ENCODE measurements at places on chromosomes 12 and 14.

DNA sequence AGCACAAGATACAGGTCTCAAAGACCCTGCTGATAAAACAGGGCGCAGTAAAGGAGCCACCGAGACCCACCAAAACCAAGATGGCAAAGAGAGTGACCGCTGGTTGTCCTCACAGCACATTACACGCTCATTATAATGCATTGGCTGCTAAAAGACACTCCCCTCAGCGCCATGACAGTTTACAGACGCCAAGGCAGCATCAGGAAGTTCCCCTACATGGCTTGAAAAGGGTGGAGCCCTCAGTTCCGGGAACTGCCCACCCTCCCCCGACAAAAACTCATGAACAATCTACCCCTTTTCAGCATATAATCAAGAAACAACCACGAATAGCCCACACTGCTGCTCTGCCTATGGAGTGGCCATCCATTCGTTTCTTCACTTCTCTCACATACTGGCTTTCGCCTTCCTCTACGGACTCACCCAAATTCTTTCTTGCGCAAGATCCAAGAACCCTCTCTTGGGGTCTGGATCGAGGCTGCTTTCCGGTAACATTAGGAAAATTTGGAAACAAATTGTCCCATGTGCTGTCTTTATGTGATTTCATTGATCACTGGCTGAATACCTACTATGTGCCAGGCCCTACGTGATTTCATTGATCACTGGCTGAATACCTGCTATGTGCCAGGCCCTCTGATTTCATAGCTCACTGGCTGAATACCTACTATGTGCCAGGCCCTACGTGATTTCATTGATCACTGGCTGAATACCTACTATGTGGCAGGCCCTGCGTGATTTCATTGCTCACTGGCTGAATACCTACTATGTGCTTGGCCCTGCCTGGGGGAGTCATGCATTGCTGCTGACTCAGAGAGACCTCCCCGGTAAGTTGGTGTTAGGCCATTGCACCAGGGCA lies 126.4 kb downstream of the PIWIL1 start:
- DNase-seq, result no peak

GRCh38 chr14:36439766-36440165 lies 80.3 kb downstream of the NKX2-1 start:
- DNase-seq, result no peak

DNA sequence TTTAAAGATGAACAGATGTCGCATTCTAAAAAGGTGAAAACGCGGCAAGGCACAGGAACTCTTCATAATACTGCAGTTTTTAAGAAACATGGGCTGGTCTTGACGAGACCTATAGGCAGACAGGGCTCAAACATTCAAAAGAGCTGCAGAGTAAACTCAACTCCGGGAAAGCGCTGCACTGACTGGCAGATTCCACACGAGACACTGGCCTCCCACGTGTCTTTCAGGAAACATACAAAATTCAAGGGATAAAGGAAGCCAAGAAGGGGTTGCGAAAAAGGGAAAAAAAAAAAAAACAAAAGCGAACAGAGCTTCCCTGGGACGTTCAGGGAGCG lies 614 bp upstream of the ARF6 start:
- DNase-seq, result peak; percentile 66

- DNase-seq, result no peak
Observed at GRCh38 chr12:18487509-18487908, 226.2 kb downstream of the PIK3C2G start.

- no peak for DNase-seq
Observed at GRCh38 chr12:5479761-5480160, 47.9 kb downstream of the NTF3 start.

DNA sequence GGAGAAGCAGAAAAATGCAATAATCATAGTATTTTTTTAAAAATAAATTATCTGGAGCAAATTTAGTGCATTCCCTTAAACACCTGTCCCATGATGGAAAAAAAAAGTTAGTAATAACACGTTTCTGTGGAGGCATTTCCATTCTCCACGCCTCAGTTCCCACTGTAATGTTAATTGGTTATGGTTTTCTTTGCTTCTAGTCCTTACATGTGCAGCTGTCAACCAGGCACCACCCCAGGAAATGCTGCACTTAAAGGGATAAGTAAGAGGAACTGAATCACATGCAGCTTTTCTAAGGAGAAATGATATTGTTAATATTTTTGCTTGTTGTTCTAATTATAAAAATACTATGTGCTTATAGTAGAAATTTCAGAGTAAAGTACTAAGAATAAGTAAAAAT lies 240.3 kb downstream of the ZFP36L1 start:
- no peak for DNase-seq

GRCh38 chr14:25832585-25832984 lies 765.2 kb downstream of the NOVA1 start:
- DNase-seq, result no peak

- DNase-seq, result peak; percentile 89
Observed at GRCh38 chr14:61337893-61338292, 16.5 kb downstream of the PRKCH start.

- no peak for DNase-seq
Observed at GRCh38 chr12:118500299-118500698, 123.9 kb downstream of the SUDS3 start.
